RCC 7860 (cell line): ENCODE measurements at places on chromosomes 11 and 22.

GRCh38 chr11:61335355-61335710 lies 2.3 kb downstream of the TKFC start:
- no peak for DNase-seq

DNA sequence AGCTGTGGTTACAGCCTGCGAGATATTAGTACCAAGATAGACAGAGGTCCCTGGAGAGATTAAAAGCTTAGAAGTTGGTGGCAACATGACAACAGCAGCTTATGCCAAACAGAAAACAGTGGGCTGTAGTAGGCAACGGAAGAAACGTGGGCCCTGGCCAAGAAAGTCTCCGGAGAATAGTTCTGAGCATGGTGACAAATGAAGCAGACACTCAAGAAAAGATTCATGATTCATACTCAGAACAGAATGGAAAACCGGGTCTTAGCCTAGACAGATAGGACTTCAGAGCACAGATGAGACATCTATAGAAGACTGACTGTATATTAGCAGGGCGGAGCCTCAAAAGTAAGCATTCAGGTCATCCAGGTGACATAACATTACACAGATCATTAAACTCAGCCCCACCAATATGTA lies 727.4 kb downstream of the ETS1 start:
- DNase-seq: no peak

GRCh38 chr22:37333724-37334460 lies 51.6 kb downstream of the CYTH4 start:
- DNase-seq: no peak

DNA sequence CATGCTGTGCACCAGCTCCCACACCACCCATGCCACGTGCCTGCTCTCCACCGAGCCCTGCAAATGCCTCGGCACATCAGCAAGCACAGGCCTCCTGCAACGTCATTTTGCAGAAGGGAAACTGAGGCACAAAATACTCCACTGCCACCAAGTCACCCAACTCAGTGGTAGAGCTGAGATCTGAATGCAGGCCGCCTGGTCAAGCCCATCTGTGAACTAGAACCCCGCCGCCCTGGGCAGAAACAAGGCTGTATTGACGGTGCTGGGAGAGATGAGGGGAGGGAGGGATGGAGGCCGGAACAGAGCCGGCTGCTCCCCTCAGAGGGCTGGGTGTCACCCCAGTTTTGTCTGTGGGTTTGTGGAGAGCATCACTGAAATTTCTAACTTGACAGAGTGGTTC lies 81.4 kb downstream of the CDKN1C start:
- no peak for DNase-seq

- DNase-seq: no peak
Measured at GRCh38 chr22:33569018-33569417, 351.3 kb downstream of the LARGE1 start.

DNA sequence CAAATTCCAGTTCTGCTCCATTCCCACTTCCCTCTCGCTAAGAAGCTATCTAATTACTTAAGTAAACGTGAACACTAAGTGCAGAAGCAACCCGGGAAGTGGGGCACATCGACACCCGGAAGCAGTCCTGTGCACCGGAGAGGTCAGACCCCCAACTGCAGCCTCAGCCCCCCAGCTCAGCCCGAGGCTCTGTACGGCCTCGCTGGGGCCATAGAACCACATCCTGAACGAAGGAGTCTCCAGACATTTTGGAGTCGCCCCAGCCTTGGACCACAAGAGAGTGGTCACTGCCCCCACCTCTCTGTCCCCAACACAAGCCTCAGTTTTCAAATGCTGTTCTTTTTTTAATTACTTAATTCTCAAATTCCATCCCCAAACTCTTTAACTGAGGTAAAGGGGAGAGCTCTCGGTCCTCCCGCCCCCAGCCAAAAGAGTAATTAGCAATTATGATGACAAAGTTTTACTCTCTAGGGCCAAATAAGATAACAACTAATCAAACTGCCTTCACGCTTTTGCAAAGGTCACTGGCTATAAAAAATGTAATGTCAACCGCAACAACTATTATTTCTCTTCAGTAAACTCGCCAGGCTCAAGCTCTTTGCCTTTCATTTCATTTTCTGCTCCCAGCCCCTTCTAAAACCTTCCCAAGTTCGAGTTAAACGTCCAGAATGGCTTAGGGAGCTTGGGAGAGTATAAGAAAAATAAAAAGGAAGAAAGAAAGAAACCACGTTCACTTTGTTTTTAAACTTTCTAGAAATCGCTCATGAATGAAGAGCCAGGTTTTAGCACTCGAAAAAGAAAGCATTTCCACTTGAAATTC lies 2.2 kb downstream of the PAX6 start:
- DNase-seq: no peak

DNA sequence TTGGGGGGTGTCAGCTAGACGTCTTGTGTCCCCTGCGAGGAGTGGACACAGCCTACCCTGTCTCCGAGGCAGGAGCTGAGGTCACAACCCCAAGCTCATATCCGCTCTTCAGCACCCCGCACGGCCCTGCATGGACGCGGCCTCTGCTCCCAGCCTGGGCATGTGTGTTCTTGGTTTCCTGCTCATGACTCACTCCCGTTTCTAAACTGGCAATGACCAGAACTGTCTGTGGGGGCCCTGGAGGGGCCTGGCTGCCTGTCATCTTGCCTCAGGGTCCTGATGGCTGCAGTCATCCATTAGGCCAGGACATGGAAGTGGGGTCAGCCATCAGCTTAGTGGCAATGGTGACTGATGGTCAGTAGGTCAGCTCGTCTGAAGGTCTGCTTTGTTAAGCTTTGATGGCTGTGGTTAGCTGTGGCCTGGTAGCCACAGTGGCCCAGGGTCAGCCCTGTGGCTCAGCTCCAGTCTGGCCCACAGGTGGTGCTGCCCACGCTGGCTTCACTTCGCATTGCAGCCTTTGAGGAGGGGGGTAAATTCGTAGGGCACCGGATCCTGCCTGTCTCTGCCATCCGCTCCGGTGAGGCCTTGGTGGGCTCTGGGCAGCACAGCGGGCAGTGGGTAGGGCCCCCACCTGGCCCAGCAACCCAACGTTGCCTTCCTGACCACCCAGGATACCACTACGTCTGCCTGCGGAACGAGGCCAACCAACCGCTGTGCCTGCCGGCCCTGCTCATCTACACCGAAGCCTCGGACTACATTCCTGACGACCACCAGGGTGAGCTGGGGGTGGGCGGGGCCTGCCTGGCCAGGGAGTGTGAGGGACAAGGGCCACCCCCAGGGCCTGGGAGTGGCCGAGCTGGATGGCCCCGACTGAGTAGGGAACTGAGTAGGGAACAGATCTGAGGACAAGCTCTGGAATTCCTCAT lies 12.0 kb downstream of the PLCB3 start:
- peak; percentile 35 for DNase-seq

DNA sequence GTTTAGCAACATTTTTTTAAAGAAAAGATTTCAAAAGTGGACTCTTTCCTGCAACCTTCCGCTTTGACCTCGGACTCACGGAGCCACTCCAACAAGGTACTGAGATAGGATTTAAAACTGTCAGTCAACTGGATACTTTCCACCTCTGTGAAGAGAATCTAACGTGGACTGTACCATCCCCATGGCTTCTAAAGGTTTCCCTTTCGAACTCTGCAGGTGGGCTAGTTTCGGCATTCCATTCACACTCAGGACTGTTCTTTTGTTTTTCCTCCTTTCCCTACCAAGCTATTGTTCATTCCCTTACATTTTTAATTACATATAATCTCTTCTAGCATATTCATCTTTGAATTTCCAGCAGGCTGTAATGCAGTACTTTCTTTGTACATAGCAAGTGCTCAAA lies 88.5 kb upstream of the AKIP1 start:
- DNase-seq: no peak

GRCh38 chr11:122714004-122714403 lies 58.5 kb downstream of the UBASH3B start:
- DNase-seq: no peak

DNA sequence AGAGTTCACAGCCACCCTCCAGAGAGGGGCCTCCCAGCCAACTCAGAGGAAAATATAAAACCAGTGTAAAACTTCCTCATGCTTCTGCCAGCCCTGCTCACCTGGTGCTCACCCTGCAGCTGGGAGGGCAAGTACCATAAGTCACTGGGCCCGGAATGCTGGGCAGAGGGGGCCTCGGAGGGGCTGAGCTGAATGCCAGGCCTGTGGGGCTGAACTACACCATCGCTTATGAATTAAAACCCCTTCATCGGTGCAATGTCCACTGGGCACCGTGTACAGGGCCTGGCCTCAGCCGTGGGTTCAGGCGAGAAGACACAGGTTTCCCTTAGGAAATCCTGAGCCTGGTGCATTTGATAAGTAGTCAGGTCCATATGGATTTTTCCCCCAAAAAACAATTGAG lies 828.6 kb downstream of the TBC1D22A start:
- DNase-seq: no peak

DNA sequence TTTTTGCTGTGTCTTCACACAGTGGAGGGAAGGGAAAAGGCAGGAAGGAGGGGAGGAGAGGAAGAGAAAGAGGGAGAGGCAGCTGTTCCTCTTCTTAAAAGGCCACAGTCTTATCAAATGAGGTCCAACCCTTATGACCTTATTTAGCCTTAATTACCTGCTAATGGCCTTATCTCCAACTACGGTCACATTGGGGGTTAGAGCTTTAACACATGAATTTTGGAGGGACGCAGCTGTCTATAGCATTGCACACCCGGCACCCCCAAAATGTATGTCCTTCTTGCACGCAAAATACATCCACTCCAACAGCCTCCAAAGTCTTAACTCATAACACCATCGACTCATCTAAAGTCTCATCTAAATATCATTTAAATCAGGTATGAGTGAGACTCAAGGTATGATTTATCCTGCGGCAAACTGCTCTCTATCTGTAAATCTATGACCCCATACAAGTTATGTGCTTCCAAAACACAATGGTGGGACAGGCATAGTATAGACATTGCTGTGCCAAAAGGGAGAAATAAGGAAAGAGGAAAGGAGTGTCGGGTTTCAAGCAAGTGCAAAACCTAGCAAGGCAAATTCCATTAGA lies 45.0 kb upstream of the ASPHD2 start:
- DNase-seq: no peak

- no peak for DNase-seq
Measured at GRCh38 chr11:44133335-44133946, 38.0 kb downstream of the EXT2 start.

DNA sequence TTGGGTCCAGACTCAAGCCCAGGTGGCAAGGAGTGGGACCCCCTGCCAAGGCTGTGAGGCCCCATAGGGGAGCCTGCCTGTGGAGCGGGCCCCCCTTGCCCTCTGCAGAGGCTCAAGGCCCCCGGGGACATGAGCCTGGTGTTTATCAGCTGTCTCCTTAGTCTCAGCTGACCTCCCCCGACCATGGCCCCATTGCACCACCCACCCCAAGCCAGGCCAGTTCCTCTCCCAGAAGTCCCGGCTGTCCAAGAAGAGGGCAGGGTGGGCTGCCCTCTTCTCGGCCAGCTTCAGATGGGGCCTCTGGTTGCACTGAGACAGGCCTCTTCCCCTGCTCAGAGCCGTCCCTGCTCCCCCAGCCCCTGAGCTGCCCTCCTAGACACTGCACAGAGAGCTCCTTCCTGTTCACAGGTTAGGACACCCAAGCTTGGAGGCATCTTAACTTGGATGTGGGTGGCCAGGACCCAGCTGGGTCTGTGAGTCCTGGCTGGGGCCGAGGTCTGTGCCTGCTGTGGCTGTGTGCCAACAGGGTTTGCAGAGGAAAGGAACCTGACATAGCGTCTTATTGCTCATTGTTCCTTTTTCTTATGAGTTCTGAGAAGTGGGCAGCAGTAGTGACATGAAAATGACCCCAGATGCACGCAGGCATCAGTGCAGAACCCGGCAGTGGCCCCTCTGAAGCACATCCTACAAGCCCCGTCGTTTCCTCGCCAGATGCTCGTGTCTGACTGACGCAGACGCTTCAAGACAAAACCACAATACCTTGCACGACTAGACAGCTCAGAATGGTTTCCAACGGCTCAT lies 5.4 kb downstream of the TRABD start:
- peak; percentile 4 for DNase-seq

- DNase-seq: peak; percentile 36
Measured at GRCh38 chr22:20155330-20156041, 4.6 kb upstream of the CCDC188 start.

GRCh38 chr11:70397336-70397982 lies 870 bp upstream of the CTTN start:
- no peak for DNase-seq

GRCh38 chr11:36309779-36310178 lies 13.7 kb downstream of the PRR5L start:
- DNase-seq: no peak

GRCh38 chr22:44354288-44354687 lies 41.5 kb upstream of the SHISAL1 start:
- no peak for DNase-seq

DNA sequence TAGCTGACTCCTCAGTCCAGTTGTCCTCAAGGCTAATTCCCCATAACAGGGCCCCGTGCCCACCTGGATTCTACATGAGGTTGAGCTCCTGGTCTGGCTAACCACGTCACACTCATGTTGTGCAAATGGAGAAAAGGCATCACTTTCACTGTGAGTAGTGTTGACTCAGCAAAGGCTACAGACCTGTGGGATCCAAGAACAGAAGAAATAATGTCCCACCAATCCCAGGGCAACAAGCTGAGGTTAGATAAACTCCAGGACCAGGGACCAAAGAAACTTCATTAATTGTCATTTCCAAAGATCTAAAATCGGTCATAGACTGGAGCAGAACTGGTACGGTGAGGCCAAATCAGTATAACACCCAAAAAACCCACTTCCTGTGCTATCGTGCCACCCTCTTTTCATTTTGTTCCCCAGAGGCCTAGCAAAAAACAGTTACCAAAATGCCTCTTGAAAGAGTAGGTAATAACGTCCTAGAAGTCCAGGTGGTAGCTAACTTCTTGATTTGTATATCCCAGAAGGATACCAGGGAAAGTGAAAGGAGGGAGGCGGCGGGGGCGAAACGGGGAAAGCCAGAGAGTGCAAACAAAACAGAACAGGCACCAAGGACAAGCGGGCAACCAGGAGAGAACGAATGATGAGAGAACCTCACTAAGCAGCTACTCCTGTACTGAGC lies 1.4 kb downstream of the PCSK7 start:
- no peak for DNase-seq

- DNase-seq: no peak
Measured at GRCh38 chr11:105923807-105924206, 98.2 kb downstream of the MSANTD4 start.

DNA sequence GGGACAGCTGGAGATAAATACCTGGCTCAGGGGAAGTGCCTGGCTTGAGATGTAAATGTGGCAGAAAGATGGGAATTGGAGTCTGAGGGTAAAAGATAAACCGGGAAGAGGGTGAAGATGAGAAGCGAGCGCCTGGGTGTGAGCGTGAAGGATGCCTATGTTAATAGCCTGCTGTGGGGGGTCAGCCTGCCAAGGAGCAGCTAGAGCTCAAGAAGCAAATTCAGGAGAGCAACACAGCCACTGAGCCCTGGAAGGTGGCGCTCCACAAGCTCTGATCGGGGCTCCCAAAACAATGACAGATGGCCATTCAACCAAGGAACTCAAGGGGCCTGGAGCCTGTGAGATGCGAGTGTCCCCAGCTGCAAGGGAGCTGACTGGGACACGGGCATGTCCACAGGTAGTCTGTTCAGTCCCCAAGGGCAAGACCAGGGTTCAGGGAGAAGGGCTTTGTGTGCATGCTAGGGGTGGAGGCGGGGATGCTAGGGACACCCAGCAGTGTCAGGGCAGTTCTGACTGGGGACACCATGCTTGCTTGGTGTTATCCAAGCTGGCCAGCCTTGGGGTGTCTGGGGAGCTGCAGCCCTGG lies 2.8 kb downstream of the GSC2 start:
- no peak for DNase-seq

- DNase-seq: no peak
Measured at GRCh38 chr11:92892802-92893684, 76.4 kb upstream of the MTNR1B start.
